ENCODE measurements at places on chromosomes 12 and 14.

- DNase-seq = no peak
Measured at GRCh38 chr12:118055865-118056773, 4.9 kb downstream of the WSB2 start.

DNA sequence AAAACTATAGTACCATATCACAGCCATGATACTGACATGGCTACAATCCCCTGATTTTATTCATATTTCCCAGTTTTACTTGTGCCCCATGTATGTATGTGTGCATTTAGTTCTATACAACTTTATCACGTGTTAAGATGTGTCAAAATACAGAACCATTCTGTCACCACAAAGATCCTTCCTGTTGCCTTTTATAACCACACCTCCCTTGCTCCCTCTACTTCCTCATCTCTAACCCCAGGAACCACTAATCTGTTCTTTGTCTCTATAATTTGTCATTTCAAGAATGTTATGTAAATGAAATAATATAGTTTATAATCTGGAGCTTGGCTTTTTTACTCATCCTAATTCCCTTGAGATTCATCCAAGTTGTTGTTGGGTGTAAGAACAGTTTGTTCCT is 358.4 kb downstream of the DPF3 start:
- DNase-seq = no peak

DNA sequence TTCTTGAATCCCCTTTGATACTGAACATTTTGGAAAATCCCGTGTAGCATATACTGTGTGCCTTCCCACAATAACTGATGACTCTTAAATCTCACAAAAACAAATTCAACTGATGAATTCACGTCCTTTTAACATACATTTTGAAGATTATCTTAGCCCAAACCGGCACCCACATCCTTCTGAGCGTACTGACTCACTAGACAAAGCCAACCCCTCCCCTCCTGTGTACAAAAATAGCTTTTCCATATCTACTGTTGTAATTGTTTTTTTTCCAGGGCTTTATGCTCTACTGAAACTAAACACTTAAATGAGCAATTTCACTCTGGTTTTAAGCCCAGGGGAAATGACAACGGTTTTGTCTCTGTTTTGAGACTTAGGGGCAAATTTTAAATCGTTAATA is 109.4 kb upstream of the ATF7IP start:
- peak; percentile 61 for DNase-seq

DNA sequence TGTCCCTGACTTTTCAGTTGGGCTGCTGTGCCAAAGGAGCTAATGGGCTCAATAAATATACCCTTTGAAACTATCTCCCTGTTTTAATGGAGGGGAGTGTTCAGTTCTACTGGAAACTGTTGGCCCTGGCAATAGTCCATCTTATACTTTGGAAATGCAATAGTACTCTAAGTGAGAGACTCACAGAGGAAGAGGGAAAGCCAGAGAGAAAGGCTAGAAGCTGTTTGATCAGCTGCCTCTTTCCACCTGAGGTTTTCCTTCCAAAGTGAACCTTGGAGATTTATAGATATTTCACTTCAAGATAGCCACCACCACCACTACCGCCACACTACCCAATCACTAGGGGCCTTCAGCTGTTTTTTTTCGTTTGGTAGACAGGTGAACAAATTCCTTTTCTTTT is 93.6 kb upstream of the CCDC91 start:
- DNase-seq = no peak

DNA sequence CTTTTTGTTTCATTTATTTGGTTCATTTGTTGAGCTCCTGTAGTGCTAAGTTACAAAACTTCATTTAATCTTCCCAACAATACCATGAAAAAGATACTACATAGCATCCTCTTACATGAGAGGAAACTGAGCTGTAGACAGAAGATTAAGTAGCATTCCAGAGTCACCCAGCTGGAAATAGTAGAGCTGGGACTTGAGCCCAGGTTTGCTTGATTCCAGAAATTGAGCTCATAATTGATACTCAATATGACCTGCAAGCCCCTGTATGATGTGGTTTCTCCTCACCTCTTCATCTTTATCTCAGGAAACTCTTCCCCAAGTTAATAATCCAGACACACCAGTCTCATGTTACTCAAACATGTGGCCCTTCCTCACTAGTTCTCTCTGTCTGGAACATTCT is 87.0 kb upstream of the DAAM1 start:
- no peak for DNase-seq

GRCh38 chr14:85907536-85907935 is 377.6 kb downstream of the FLRT2 start:
- DNase-seq = no peak

- no peak for DNase-seq
Measured at GRCh38 chr12:124847113-124848074, 16.3 kb downstream of the SCARB1 start.

GRCh38 chr14:66939409-66939808 is 249.8 kb upstream of the GARIN2 start:
- no peak for DNase-seq

DNA sequence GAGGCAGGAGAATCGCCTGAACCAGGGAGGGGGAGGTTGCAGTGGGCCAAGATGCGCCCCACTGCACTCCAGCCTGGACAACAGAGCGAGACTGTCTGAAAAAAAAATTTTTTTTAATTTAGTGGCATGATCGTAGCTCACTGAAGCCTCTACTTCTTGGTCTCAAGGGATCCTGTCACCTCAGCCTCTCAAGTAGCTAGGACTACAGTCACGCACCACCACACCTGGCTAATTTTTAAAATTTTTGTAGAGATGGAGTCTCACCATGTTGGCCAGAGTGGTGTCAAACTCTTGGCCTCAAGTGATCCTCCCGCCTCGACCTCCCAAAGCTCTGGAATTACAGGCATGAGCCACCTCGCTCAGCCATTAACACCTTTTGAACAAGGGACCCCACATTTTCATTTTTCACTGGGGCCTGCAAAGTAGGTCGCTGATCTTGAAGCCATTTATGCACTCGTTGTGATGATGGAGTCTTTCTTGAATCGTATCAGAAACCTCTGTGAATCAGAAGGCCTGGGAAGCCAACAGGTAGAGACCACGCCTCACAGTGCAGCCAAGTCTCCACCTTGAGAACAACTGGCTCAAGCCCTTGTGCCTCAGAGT is 5.9 kb downstream of the HCAR1 start:
- no peak for DNase-seq

DNA sequence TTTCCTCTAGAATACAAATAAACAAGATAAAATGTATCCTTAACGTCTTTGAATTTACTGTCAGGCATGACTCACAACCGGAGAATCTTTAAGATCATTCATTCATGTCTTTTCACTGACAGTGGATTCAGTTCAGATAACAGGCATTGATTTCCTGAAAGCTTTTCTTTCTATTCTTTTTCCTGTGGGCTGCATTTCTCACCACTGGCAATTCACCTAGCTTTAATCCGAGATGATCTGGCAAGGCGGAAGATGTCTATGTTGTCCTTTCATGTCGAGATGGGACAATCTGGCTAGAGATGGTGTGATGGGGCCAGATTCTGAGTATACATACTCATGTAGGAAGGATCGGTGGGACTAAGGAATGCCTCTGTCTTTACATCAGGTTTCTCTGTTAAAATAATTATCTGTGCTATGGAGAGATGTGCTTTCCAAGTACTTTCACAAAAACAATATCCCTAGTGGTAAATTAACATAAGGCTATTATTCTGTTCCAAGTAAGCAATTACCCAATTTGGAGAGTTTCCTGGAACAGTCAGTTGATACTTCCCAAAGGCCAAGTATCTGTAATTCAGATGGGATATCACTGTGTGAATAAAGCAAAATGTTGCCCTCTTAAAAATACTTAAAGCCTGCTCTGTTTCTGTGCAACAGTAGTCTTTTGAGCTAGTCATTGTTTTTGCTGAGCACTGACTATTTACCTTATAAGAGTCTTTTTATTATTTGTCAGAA is 17.8 kb downstream of the ACSS3 start:
- no peak for DNase-seq

DNA sequence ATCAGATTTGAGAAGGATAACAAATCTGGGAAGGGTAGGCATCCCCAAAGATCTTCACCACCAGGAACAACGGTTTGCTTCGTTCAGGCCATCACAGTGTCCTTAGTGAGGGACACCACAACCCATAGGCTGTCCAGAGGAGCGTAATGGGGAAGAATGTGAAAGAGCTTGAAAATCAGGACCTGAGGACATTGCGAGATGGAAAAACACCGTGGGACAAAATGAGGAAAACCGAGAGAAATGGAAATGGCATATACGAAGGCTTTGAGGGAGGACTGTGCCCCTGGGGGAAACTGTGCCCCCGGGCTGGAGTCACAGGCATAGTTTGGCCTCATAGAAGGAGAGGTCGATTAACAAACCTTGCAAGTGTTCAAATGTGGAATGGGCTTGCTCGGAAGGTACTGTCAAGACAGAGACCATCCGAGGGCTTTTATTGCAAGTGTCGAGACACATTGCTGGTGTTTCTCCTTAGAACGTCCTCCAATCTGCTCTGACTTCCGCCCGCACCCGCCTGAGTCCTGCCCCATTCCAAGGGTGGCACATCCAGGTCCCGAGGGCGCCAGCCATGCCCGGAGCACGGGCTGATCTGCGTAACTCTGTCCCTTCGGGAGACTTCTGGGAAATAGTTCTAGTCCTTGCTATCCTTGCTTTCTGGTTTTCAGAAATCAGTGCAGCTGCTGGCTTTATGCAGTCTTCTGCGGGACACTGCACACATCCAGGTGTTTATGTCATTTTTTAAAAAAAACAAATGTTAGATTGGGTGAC is 885 bp upstream of the PALS1 start:
- DNase-seq = peak; percentile 57

- DNase-seq = no peak
Measured at GRCh38 chr14:52960627-52961026, 9.8 kb upstream of the FERMT2 start.

GRCh38 chr14:94217116-94217515 is 43.0 kb downstream of the PPP4R4 start:
- DNase-seq = no peak

All from EH (cell line).